ENCODE measurements at places on chromosomes 1 and 21.

DNA sequence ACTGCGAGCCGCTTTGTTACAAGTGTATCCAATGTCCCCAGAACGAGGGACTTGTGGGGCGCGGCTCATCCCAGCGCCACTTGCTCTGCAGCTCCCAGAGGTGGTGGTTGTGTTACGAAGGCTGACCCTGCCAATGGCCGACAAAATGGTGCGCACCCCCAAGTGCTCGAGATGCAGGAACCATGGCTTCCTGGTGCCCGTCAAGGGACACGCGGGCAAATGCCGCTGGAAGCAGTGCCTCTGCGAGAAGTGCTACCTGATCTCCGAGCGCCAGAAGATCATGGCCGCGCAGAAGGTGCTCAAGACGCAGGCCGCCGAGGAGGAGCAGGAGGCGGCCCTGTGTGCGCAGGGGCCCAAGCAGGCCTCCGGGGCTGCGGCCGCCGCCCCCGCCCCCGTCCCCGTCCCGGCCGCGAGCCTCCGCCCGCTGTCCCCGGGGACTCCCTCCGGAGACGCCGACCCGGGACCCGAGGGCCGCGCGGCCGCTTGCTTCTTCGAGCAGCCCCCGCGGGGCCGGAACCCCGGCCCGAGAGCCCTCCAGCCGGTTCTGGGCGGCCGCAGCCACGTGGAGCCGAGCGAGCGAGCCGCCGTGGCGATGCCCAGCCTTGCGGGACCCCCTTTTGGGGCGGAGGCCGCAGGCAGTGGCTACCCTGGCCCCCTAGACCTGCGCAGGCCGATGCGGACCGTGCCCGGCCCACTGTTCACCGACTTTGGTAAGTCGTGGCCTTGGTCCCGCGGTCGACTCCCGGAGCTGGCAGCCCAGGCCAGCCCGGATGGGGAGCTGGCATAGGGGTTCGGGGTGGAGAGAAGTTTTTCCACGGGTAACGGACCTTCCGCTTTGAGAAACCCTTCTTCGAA lies at the start of gene DMRTB1:
Gene DMRTB1 (plus strand): TSS at position 79 of the 855 bp plus-strand sequence. CDS start 55 bp downstream, at position 134.
- ATAC-seq, result peak; percentile 34

DNA sequence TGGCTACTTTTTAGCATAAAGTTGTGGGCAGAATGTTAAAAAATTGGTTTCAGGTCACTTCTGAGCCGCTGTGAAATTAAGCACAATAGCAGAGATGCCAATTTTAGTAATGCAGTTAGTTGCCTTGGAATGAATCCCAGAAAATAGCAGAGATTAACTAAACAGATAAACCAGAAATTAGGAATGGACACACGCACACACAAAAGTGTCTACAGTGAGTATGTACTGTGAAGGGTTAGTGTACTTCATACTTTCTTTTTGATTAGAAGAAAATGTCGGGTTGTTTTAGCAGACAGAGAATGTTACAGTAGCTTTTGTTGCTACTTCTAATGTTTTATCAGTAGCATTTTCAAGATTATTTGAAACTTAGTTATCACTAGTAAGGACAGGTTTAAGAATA lies 106.7 kb downstream of the LEPR start:
- no peak for ATAC-seq

- ATAC-seq, result no peak
Measured at GRCh38 chr1:95951371-95952102, 717.5 kb downstream of the RWDD3 start.

DNA sequence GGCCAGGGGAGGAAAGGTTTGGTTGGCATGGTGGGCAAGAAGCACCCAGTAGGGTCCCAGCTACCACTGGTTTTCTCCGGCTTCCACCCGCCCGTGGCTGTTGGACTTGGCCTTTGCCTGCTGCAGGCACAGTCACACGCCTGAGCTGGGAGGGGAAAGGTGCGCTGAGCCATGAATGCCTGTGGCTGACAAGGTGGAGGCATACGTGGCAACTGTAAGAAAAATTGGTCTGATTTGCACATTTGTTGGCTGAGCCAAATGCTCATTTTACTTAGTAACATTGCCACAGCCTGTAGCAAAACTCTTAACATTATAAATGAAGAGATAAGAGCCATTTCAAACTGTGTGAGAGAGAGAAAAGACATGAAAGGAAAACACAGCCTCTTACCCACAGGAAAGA lies 191.6 kb downstream of the PTPRC start:
- ATAC-seq, result no peak

DNA sequence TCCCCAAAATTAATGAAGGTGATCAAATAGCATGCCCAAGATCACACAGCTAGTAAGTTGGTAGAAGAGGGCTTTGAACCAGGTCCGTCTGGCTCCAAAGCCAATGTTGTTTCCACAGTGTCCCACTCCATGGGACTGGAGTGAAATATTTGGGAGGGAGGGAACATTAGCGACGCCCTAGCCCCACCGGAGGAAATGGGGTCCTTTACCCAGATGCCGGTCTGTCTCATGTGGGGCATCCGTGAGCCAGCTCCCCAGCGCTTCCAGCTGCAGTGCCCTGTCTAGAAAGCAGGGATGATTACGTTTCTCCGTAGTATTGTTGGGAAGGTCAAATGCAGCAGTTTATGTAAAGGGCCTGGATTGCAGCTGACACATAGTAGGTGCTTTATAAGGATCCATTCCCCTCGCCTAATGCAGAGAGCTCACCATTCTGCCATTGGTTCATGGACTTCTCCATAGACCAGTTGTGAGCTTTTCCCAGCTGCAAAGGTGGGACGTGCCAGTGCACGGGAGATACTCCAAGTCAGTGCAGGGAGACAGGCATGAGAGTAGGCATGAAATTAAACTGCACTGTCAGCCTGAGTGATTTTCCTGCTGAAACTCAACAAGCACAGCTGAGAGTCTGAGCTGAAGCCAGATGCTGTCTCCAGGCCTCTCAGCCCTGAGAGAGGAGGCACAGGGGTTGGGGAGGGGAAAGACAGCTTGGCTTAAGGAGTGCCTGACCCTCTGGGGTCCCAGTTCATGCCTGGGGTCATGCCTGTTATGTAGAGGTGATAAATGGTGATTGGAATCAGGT lies 24.7 kb downstream of the QSOX1 start:
- ATAC-seq, result no peak

- no peak for ATAC-seq
Measured at GRCh38 chr1:59669752-59670312, 144.9 kb upstream of the HOOK1 start.

GRCh38 chr1:119380304-119380703 lies 11.7 kb downstream of the HAO2 start:
- ATAC-seq, result no peak

DNA sequence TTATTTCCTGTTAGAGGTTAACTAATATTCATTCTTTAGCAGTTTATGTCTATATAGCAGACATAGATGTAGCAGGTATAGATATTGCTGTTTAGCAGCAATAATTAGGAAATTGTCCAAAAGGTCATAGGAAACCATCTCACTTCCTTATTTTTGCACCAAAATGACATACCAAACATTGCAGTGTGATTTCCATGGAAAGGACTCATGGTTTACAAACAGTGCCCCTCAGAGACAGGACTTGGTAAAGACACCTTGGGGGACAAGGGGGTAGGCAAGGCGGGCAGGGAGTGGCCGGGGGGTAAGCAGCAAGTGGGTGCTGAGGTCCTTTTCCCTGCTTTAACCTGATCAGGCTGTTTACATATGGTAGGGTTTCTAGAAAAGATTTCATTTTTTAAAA lies 30.5 kb downstream of the BATF3 start:
- ATAC-seq, result peak; percentile 26

Data from stimulated activated memory B cell treated with anti-CD40 and anti-IgM and Interleukin-4, amounts not matched to agents 10 μg/mL and 1 μg/mL and 100 μg/mL, for 72 hours (primary cell).